Esophagus (tissue), 2 donors: ENCODE measurements at places on chromosomes 13 and 19. TPM values are rescaled to one million over a fixed set of nuclear protein-coding genes. Genes with fewer than 3 reads are reported as not detected.

The ZNF506 gene
- 3.4 TPM for polyA plus RNA-seq

The TMEM272 gene
- polyA plus RNA-seq, result not detected

The DEDD2 gene
- 20.7 TPM for polyA plus RNA-seq

The ZSWIM4 gene
- polyA plus RNA-seq, result 17.0 TPM

The PTPRS gene
- 18.3 TPM for polyA plus RNA-seq

The TMPRSS9 gene
- 0.04 TPM for polyA plus RNA-seq

The C1QTNF9B gene
- polyA plus RNA-seq, result 0.04 TPM

The ZNF112 gene
- polyA plus RNA-seq, result 0.90 TPM

The SLC10A2 gene
- not detected for polyA plus RNA-seq

The ZNF729 gene
- polyA plus RNA-seq, result not detected

The IL17D gene
- 0.61 TPM for polyA plus RNA-seq

The RFPL4A gene
- not detected for polyA plus RNA-seq

The DHDH gene
- 0.57 TPM for polyA plus RNA-seq

The REX1BD gene
- polyA plus RNA-seq, result 48.4 TPM

The FOXA3 gene
- polyA plus RNA-seq, result 0.02 TPM

The MEIS3 gene
- 4.7 TPM for polyA plus RNA-seq

The ELSPBP1 gene
- not detected for polyA plus RNA-seq

The SHISA2 gene
- 0.06 TPM for polyA plus RNA-seq

The PCSK4 gene
- 1.9 TPM for polyA plus RNA-seq

The TUBB4A gene
- 0.06 TPM for polyA plus RNA-seq

The ZNF571 gene
- polyA plus RNA-seq, result 2.4 TPM

The BICRA gene
- 4.0 TPM for polyA plus RNA-seq

The CAPN12 gene
- 4.1 TPM for polyA plus RNA-seq

The TEX101 gene
- 2.4 TPM for polyA plus RNA-seq

The ADGRE2 gene
- polyA plus RNA-seq, result 0.73 TPM
